Mammary epithelial cell (primary cell): ENCODE measurements at places on chromosomes 6 and 20.

GRCh38 chr6:166476634-166477215, 94.0 kb upstream of the MPC1 start:
- no peak for DNase-seq

DNA sequence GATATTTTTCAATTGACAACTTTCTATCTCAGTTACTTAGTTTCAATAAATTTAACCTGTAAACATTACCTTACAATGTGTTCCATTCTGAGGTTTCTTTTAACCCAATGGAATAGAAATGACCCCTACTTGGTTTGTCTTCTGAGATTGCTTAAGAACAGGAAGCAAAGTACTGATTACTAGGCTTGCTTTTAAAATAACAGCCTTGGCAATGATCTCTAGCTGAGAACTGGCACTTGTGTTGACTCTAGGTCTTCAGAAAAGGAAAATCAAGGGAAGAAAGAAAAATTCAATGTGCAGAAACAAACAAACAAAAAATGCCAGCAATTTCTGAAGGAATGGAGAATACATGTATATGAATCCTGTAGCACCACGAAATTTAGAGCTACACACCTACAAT, 66.1 kb downstream of the SYNE1 start:
- no peak for DNase-seq

GRCh38 chr6:73519926-73520687, 725 bp downstream of the EEF1A1 start:
- DNase-seq = peak; percentile 76

DNA sequence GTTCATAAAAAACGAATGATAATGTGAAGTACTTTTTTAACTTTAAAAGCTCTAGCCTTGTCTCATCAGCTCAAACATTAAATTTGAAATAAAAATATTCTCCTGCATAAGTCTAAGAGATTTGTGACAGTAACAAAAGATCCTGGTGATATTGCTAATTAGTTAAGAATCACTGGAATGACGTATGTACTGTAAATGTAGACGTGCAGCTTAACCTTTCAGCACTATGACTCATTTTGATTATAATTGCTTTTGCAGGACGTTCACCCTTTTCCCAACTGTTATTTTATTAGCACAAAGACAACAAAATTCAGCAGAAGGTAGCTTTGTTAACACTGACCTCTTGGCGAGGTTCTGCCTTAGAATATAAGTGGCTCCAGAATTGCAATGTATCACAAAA, 68.6 kb downstream of the TENT5A start:
- DNase-seq = no peak

GRCh38 chr20:38125157-38126056, 39.7 kb downstream of the TGM2 start:
- no peak for DNase-seq

DNA sequence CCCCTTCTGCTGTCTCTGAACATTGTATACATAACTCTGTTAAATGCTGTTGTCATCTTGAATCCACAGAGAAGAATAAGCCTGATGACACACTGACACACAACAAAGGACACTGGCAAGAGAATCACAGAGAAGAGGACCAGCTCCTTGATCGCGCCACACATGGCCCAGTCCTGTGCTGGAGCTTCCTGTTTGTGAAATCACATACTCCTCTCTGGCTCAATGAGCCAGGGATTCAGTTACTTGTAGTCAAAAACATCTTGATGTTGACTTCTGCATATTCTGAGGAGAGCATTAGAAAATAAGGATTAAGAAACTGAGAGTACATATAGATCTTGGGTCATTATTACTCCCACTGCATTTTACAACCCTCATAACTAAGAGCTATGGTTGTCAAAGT, 100.1 kb downstream of the EPB41L2 start:
- no peak for DNase-seq

- peak; percentile 82 for DNase-seq
These were observed 4.6 kb upstream of the REV3L start for GRCh38 chr6:111487661-111488060.

GRCh38 chr6:141580131-141580530, 552.6 kb upstream of the GJE1 start:
- no peak for DNase-seq

DNA sequence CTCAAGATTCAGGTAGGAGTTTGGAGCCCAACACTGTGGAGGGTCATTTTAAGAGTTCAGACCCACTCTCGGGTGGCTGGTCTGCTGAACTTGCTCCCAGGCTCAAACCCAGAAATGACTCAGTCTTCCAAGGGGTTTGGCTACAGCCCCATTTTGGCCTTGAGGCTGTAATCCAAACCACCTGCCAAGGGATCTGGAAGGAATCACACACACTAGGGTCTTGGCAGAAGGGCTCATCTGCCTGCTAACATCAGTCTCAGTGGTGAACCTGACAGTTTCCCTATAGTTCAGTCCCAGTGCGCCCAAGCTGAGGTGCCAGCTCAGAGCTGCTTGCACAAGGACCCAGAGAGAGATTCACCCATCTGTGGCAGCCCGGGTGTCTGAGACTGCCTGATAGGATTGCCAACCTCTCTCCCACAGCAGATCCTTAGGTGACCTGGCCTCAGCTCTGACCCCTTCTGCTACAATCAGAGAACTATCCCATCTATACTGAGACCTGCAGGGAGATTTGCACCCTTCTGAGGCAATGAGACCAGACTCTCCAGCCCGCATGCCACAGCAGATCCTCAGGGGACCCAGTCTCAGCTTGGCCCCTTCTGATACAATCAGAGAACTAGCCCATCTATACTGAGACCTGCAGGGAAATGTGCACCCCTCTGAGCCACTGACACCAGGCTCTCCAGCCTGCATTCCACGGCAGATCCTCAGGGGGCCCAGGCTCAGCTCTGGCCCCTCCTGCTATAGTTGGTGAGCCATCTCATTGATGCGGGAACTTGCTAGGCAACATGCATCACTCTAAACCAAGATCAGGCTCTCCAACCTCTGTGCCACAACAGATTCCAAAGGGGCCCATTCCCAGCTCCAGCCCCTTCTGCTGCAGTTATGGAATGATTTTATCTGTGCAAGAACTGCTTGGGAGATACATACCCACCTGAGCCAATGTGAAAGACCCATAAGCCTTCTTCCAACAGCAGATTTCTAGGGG, 48.2 kb downstream of the THBS2 start:
- no peak for DNase-seq

GRCh38 chr20:34578025-34578424, 19.5 kb downstream of the MAP1LC3A start:
- no peak for DNase-seq

DNA sequence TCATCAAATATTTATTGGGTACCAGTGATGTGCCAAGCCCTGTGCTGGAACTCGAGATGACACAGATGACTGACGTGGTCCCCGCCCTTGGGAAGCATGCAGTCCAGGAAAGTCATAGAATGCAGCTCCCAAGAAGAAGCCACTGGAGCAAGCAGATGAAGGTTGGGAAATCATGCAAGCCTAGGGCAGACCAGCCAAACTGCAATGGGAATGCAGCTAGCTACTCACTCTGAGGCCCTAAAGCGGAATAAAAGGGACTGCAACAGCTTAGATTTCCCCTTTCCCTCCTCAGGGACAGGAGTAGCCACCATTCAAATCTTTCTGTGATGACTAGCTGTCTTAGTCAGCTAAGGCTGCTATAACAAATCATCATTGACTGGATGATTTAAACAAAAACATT, 152.2 kb downstream of the MAFB start:
- peak; percentile 7 for DNase-seq

DNA sequence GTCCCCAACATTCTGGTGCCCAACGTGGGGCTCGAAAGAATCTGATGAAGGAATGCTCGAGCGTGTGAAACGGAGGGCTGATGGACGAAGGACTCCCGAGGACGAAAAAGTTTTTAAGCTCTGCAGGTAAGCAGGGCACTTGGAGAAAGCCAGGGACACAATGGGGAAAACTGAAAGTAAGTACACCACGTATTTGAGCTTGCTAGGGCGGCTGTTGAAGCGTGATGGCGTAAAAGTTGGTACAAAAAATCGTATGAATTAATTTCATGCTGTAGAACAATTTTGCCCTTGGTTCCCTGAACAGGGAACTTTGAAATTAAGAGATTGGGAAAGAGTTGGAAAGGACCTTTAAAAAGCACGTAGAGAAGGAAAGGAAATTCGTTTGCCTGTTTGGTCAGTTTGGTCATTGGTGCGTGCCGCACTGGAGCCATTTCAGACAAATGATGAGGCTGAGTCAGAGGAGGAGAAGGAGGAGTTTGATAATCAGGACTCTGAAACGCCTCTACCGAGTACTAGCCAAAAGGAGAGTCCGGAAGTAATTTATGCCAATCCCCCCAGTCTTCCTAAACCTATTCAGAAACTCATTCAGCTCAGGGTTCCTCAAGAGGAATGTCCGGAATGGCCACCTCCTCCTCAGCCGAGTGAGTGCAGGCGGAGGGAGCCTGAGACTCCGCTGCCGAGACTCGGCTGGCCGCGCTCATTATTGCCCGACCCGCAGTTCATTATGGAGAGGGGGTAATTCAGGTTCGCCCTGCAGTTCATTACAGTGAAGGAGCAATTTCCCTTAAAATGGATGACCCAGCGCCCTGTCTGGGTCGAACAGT, 59.2 kb upstream of the PRSS16 start:
- peak; percentile 78 for DNase-seq

DNA sequence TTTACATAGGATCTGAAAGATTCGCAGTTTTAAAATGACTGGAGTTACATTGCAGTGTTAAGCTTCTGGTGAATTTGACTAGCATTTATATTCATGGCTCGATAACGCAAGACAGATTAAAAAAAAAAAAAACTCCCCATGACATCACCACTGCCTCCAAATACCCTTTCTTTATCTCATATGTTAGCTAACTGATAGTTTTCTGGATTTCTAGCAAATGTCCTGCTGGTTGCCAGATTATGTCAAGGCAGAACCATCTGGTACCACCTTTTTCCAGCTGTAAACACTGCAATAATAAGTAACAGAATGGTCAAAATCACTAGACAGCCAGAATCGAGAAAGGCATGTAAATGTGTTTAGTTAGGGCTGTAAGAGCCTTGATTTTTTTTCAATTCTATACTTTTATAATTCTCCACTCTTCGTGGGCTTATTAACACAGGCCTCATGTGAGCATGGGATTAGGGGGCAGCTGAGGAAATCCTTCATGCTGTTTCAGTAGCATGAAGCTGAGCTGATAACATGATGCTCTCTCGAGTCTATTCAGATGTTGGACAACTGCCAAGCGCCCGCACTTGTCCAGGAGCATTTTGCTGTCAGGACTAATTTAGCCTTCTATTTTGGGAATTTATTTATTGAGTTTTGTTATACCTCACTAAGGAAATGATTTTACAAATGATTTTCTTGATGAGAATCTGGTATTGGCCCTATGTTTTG, 166.0 kb upstream of the SCGN start:
- DNase-seq = no peak

GRCh38 chr6:845566-845965, 152.6 kb upstream of the EXOC2 start:
- DNase-seq = no peak

GRCh38 chr6:153947808-153948447, 91.1 kb upstream of the OPRM1 start:
- peak; percentile 14 for DNase-seq

- DNase-seq = no peak
These were observed 2.8 kb downstream of the BCL2L1 start for GRCh38 chr20:31719644-31720485.

DNA sequence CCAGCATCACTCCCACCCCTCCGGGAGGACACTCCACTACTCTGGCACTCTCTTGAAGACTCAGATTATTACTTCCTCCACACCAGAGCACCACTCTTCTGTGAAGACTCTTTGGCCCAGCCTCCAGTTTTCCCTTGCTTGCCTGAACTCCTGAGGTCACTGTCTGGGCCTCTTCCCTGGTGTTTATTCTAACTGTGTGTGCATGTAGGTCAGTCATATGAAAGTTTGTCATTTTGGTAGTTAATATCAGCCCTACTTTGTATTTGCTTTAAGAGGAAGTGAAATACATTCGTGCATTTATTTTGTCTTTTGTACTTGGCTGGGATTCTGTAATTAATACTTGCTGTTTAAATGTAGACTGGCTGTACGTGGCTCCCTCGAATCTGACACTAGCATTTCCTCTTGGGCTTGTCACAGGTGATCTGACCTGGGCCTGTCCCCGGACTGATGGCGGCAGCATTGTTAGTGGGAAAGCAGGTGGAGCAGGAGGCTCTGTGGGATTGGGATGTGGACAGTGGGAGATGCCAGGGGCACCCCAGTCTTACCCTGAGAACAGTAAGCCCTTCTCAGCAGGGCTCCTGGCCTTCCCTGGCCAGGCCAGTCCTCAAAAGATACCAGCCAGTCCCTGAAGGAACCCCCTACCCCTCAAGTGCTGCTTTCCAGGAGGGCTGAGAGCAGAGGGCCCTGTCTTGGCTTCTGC, 350.5 kb downstream of the CDC5L start:
- no peak for DNase-seq

DNA sequence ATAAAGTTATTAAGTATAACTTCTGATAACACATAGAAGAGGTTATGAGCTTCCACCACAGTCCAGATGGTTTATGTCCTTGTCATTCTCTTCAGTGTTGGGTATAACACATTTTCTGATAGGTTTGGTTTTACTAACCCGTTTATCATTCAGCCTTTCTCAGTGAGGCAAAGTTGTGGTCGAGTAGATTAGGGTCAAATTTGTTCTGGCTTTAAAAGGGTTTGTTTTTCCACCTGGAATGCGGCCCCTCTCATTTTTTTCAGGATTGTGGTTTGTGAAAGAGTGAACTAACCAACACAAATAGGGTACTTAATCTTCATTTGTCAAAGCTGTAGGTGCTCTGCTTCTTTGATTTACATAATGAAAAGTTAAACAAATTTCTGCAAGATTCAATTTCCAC, 204.2 kb upstream of the ASCC3 start:
- no peak for DNase-seq

DNA sequence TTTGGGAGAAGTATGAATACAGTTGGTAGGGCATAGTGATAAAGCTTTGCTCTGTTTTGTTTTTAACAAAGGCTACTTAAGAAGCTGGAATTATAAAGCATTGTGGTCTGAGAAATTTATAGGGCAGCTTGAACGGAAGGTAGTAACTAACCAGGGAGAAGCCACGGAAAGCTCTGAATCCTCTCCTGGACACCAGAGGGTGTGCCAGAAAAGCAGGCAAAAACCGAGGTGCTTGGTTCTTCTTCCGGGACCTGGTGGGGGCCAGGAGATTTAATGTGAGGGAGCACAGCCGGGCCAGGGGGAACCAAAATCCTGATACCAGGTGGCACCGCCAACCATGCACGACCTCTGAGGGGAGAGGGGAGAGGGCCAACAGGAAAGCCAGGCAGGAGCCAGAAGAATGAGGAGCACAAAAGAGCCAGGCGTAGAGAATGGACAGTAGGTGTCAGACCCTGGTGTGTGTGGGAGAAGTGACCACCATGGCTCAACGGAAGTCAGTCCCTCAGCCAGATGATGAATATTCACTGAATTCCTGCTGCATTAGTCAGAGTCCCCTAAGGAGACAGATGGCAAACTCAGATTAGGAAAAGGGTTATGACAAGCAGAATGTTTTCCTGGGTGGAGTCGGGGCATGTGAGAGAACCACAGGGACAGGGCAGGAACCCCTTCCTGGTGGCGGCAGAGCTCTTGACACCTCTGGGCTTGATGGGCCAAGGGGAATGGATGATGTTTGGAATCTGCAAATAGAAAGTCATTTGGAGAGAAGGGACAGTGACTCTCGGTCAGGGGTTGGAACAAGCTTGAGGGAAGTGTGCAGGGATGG, 262.3 kb downstream of the ZNF217 start:
- DNase-seq = peak; percentile 22
